ENCODE measurements at places on chromosomes 5 and 9.
A peak's percentile ranks its signal among the peaks of the same experiment; 100 is the strongest.

- DNase-seq: no peak
Measured at GRCh38 chr5:9641806-9642355, 11.7 kb upstream of the TAS2R1 start.

DNA sequence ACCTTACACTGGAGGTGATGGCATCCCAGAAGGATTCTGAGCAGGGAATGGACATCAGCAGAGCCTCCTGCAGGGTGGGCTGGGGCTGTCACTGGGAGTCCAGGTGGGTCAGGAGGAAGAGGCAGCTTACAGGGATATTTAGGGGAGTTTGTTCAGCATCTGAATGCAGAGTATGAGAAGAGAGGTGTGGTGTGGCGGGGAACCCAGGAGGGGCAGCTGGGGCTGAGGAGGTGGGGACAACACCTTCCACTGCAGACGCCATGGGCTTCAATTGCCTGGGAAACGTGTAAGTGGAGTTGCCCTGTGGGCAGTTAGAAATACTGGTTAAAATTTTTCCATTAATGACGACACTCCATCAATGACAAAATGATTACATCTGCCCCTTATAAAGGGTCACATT is 33.5 kb downstream of the S1PR3 start:
- no peak for DNase-seq

- DNase-seq: no peak
Measured at GRCh38 chr5:123047706-123048105, 11.2 kb upstream of the PPIC start.

DNA sequence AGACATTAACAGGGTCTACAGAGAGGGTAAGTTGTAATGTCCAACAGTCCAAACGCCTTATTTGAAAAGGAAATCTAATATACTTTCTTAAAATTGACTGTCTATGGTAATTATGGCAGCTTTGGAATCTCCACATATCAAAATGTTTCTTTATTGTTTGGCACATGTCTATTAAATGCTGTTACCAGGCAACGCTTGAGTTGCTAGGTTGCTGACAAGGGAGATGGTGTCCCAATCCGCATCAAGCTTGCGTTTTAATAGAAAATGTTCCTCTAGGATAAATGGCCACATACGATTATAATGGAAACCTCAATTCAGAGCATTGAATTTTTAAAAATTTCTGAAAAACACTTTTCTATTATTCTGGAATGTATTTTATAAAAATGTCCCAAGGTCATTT is 9.2 kb downstream of the ANXA1 start:
- no peak for DNase-seq

DNA sequence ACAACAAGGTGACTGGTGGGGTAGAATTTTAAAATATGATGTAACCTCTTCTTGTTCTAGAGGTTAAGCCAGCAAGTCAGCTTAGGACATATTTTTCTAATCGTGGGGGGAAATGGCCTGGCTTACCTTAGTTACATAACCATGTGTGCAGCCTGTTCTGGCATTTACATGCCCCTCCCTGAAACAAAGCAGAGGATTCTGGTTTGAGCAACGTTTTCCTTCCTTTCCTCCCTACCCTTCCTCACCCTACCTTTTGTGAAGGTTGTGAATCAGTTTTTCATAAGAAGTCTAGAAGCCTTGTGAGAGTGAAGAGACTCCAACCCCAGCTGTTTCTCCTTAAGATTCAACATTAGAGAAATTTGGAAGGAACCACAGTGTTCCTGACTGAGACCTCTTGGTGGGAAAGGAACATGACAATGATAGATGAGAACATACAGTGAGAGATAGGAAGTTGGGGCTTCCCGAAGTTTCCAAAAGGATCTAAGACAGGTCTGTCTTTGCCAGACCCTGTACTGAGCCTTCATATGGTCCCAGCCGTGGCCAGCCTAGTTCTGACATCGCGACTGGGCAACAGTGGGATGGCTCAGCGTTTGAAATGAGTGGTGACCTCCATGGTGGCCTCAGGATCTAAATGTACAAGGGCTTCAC is 365.2 kb downstream of the SPATA31D1 start:
- no peak for DNase-seq

DNA sequence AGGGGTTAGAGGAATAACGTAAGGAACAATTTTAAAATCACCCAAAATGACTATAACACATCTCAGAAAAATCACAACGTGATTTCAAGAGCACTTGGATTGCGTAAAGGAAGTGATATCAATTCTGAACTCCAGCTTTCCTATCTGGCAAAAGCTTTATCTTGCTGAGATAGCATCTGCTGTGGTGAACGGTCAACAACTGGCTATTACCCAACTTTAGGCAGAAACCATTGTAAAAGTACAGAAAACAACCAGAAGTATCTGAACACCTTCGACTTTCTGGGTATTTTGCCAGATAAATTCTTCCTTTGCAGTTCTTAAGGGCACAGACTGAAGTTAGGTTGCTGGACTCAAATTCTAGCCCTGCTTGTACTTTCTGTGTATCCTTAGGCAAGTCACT is 9.2 kb downstream of the ABLIM3 start:
- no peak for DNase-seq

DNA sequence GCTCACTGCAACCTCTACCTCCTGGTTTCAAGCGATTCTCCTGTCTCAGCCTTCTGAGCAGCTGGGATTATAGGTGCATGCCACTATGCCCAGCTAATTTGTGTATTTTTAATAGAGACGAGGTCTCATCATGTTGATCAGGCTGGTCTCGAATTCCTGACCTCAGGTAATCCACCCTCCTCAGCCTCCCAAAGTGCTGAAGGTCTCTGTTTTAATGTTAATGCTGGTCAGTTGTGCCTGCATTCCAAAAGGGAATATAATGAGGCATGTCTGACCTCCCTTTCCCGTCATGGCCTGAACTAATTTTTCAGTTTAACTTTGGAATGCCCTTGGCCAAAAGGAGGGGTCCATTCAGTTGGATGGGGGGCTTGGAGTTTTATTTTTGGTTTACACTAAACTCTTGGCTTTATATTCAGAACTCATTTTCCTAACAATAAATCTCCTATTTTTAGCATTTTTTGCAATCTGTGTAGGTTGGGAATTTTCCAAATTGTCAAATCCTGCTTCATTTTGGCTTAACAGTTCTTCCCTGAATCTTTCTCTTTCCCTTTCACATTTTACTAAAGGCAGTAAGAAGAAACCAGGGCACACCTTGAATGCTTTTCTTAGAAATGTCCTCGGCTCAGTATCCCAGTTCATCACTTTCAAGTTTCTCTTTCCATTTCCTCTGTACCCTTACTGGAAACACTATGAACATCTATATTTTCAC is 1175.5 kb downstream of the MAT2B start:
- DNase-seq: no peak

DNA sequence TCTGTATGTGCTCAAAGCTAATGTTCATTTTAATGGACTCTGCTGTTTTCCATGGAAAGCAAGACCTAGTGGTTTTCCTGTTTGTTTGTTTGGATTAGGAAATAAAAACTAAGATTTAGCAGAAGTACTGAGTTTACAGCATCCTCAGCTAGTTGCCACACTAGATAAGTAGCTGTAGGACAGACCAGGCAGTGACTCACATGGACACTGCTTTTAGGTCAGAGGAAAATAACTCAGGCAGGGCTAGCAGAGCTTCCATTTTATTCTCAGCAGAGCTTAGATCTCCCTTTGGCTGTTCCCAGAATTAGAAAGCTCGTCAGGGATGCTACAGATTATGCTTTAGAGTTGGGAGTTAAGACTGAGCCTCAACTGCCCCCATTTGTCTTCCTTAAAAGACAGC is 204.4 kb downstream of the SH3GL2 start:
- DNase-seq: no peak

- DNase-seq: no peak
Measured at GRCh38 chr5:61704289-61704688, 372.2 kb downstream of the ZSWIM6 start.

GRCh38 chr9:121305269-121305994 is 37.5 kb downstream of the GSN start:
- DNase-seq: no peak

DNA sequence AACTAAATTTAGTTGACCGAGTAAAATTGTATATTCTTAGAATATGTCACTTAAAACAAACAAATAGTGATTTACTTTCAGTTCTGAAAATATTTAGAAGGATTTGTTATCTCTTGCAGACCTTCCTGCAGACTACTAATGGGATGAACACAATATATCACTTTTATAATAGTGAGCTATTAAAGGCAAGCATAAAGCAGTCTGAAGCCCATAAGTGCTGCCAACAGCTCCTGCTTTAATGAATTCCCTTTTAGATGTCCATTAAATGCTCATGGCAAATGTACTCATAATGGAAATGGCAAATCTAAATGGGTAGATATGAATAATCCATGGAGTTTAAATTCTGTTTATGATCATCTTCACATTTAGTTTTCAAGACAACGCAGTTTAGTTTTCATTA is 170.2 kb downstream of the RANBP17 start:
- no peak for DNase-seq

DNA sequence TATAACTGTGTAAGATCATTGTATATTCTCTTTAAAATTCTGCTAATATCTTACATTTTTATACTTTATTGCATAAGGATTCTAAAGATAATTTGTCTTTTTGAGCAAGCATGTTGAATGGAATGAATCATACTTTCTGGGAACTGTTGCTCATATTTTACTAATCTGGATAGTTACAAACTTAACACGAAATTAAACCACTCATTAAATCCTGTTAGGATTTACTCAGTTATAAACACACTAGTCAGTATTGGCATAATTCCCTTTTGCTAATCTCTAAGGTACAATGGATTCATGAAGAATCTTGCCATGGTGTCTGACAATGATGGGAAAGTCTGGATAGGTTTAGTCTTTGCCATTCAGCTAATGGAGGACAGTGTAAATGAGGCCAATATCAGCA is 338.1 kb upstream of the SMC2 start:
- DNase-seq: no peak

- DNase-seq: no peak
Measured at GRCh38 chr9:81394881-81395675, 294.3 kb downstream of the TLE1 start.

- DNase-seq: no peak
Measured at GRCh38 chr5:62982348-62982747, 403.7 kb downstream of the LRRC70 start.

GRCh38 chr5:2399096-2399495 is 352.4 kb downstream of the IRX2 start:
- no peak for DNase-seq

DNA sequence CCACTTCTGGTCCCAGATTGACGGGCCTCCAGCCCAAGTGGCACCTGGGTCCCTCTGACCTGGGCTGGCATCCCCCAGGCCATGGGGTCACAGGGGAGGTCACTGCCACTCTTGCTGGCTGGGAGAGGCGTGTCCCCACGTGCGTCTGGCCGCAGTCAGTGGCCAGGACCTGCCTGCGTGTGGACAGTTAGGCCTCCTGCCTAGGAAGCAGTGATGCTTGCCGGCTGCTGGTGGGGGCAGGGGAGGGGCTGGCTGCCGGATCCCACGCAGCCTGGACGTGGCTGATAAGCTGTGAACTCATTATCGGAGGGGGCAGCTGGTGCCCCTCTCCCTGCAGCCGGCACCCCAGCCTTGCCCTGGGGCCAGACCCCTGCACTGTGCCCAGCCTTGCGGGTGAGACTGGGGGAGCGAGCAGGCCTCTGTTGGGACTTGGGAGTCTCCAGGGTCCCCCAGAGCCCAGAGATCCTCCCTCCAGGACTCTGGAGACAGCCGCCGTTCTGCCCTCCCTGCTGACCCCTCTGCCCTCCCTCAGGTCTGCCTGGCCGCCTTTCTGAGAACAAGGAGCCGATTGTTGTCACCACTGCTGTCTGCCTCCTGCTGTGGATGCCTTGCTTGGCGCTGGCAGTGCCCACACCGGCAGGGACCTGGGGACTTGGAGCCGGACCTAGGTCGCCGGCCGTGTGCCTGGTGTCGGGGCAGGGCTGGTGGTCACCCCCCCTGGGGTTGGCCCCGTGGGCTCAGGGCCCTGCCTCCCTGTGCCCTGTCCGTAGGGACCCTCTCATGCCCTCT is 12.3 kb downstream of the RXRA start:
- DNase-seq: no peak

DNA sequence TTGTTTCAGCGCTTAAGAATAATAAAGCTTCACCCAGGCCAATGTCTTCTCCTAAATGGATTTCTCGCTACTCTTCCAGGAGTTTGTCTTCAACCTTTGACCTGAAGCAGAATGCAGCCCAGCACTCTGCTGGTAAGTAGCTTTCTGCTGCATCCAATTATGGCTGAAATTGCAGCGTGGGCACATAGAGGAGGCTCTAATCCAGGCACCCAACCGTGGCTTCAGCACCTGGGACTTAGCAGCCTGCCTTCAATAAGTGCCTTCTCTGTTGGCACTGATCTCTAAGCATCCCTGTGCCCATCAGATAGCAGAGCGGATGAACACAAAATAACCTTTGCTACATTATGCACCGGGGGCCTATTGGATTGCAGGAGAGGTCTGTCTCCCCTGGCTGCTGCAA is 105.2 kb downstream of the TRIM32 start:
- no peak for DNase-seq

- DNase-seq: no peak
Measured at GRCh38 chr9:90441814-90442213, 200.8 kb downstream of the DIRAS2 start.

DNA sequence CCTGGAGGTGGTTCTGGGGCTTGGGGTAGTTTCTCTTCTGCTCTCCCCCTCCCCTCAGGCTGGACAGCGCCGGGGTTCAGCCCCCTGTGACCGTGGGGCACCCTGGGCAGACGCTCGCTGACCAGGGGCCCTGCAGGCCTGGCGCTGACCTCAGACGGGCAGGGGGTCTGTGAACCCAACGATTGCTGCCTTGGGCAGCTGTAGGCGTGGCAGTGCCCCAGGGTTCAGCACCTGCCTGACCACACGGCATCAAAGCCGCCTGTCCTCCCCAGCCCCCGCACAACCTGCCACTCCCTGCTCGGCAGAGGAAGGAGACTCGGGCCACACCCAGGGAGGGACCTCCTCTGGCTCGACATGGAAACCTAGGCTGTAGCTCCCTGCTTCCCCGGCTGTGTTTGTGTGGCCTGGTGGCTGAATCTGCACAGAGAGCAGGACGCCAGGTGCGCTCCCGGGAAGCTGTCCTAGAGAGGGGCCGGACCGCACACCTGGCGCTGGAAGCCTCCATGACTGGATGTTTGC is 12.2 kb downstream of the LCN12 start:
- DNase-seq: peak; percentile 41

DNA sequence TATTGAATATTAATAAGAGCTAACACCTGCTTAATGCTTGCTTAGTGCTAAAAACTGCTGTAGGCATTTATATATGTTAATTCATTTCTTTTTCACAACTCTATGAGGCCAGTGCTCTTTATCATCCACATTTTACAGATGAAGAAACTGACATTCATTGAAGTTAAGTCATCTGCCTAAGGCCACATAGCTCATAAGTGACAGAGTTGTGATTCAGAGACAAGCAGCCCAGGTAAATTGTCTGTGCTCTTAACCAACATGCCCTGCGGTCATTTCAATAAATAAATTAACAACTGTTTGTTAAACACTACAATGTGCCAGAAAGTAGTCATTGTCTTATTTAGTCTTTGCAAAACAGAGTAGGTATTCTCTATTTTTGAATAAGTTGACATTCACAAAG is 1354.4 kb upstream of the C9orf72 start:
- no peak for DNase-seq

- DNase-seq: no peak
Measured at GRCh38 chr5:56479126-56479525, 246.0 kb upstream of the ANKRD55 start.

Data from NCI-H774 (cell line).